Uterus (tissue), 4 donors: ENCODE measurements at places on chromosomes 3 and 15. TPM values are rescaled to one million over a fixed set of nuclear protein-coding genes. Genes with fewer than 3 reads are reported as not detected.

COL7A1 gene
- 0.88 TPM for total RNA-seq

FSIP1 gene
- 3.1 TPM for total RNA-seq

PTX3 gene
- not detected for total RNA-seq

ACSBG1 gene
- total RNA-seq: not detected

TKT gene
- total RNA-seq: 91.2 TPM

GRCh38 chr15:50911001-50911400 is 2.5 kb downstream of the AP4E1 start:
- peaks cover 10% of the 10 kb centered on the region for H3K4me1 ChIP-seq
- no peaks in the 10 kb centered on the region for H3K27me3 ChIP-seq
- peak overlapping the region; percentile 43 for H3K27ac ChIP-seq

- DNase-seq: no peak
- no peaks in the 10 kb centered on the region for H3K27me3 ChIP-seq
- H3K4me3 ChIP-seq: no peak overlapping the region
- no peaks in the 10 kb centered on the region for H3K36me3 ChIP-seq
- H3K27ac ChIP-seq: no peak overlapping the region
Measured at GRCh38 chr3:168123201-168124176, 27.8 kb upstream of the GOLIM4 start.

DNA sequence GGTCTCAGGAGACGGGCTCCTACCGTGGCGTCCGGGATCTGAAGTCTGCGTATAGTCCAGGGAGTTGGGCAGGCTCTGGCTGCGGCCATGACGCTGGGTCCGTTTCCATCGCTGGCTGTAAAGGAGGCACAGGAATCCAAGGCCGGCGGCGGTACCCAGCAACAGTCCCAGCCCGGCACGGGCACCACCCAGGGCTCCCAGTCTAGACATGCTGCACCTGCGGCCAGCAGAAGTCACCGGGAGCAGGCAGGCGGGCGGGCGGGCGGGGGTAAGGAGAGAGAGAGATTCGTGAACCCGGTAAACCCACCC is 526 bp downstream of the RMDN3 start:
- no peak for DNase-seq
- no peaks in the 10 kb centered on the region for H3K4me1 ChIP-seq

- DNase-seq: peak; percentile 59
- no peaks in the 10 kb centered on the region for H3K36me3 ChIP-seq
- peak overlapping the region; percentile 26 for H3K4me3 ChIP-seq
- H3K27me3 ChIP-seq: no peaks in the 10 kb centered on the region
- no peaks in the 10 kb centered on the region for H3K4me1 ChIP-seq
- peak overlapping the region; percentile 37 for H3K27ac ChIP-seq
Measured at GRCh38 chr15:99076555-99077308, 28.1 kb upstream of the SYNM start.

- H3K27ac ChIP-seq: no peak overlapping the region
- no peak for DNase-seq
- H3K36me3 ChIP-seq: no peaks in the 10 kb centered on the region
- H3K4me1 ChIP-seq: no peaks in the 10 kb centered on the region
- no peak overlapping the region for H3K4me3 ChIP-seq
Measured at GRCh38 chr3:171346582-171347300, 113.5 kb downstream of the TNIK start.

GRCh38 chr3:35565048-35565447 is 74.3 kb upstream of the ARPP21 start:
- H3K27ac ChIP-seq: no peak overlapping the region
- no peaks in the 10 kb centered on the region for H3K4me1 ChIP-seq
- DNase-seq: no peak

DNA sequence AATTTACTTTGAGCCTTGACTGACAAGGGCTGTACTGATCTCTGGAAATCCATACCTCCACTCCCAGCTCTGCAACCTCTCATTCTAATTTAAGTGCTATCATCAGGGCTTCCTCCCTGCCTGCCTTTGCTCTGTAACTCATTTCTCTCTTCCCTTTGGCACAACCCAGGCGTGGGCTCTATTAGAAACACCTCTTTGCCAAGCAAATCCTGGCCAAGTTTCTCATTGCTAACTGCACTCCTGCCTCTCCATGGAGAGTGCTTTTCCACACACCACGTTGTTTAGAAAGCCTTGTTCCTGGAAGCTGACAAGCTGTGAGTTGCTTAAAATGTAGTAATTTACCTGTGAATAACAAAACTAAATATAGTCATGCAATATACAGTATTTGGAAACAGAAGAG is 20.1 kb upstream of the FSTL1 start:
- H3K4me3 ChIP-seq: no peak overlapping the region
- DNase-seq: peak; percentile 54
- H3K4me1 ChIP-seq: peaks cover 3% of the 10 kb centered on the region
- H3K27ac ChIP-seq: no peak overlapping the region
- no peaks in the 10 kb centered on the region for H3K27me3 ChIP-seq

DNA sequence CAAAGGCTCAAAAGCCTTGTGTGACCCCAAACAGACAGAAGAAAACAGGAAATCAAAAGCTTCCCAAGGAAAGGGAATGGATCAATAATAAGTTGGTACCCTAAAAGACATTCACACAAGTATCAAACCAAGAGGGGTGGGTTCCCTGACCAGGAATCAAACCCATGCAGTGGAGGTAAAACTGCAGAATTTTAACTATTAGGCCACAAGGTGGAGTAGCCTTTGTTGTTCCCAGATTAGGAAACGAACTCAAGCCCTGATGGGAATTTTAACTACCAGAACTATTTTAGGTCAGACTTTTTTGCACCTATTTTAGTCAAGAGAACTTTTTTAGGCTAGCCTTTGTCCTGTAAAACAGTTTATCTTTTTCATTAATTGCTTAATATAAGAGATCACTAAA is 31.4 kb downstream of the SETMAR start:
- H3K4me3 ChIP-seq: no peak overlapping the region
- no peak for DNase-seq
- H3K27ac ChIP-seq: no peak overlapping the region
- no peaks in the 10 kb centered on the region for H3K4me1 ChIP-seq
- H3K27me3 ChIP-seq: no peaks in the 10 kb centered on the region

DNA sequence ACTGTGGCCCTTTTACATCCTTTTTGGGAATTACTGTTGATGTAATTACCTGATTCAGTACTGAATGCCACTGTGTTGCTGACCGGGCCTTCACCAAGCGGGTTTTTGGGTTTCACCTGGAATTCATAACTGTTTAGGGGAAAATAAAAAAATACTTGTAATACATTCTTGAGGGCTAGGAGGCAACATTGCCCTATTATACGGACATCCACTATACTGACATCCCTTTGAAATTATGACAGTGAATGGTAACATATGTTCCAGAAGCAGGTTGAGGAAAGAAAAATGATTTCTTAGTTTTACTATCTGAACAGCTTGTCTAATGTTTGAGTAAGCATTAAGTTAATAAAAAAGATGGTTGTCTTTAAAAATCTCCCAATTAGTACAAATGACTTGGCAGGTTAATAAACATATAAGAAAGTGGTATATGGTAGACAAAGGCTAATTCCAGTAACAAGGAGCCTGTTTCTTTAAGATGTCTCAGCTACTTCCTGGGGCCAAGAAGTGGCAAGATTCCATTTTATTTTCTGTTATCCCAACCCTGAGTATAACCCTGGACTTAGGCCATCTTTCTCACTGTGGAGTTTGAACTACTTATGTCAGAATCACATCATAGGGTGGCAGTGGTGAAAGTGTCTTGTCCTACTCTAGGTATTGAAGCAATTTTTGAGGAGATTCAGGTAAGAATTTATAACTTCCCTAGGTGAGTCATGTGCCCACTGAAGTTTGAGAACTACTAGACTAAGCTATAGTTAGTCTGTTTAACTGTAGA is 45.5 kb downstream of the TFG start:
- no peaks in the 10 kb centered on the region for H3K36me3 ChIP-seq
- H3K4me3 ChIP-seq: no peak overlapping the region
- DNase-seq: no peak
- H3K4me1 ChIP-seq: no peaks in the 10 kb centered on the region
- no peak overlapping the region for H3K27ac ChIP-seq
- H3K27me3 ChIP-seq: no peaks in the 10 kb centered on the region

DNA sequence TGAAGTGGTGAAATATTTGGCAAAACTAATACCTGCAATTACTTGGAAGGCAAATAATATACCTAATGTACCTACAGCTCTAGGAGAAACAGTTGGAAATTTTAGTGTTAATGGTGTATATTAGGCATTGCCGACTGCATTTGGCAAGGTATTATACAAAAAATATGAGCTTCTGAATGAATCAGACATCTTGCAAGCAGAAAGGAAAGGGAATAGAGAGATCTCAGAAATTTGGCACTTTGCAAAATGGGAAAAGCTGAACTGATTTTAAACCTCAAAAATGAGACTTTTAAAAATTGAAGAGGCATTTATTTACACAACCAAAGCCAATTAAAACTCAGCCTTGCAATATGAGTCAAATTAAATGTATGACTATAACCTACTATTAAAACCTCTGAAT is 40.2 kb upstream of the C15orf61 start:
- H3K36me3 ChIP-seq: no peaks in the 10 kb centered on the region
- no peaks in the 10 kb centered on the region for H3K27me3 ChIP-seq
- H3K4me1 ChIP-seq: no peaks in the 10 kb centered on the region
- no peak for DNase-seq
- H3K4me3 ChIP-seq: no peak overlapping the region

GRCh38 chr3:141349711-141350110 is 18.6 kb upstream of the ZBTB38 start:
- no peak overlapping the region for H3K27ac ChIP-seq
- H3K4me3 ChIP-seq: no peak overlapping the region
- DNase-seq: no peak
- H3K27me3 ChIP-seq: no peaks in the 10 kb centered on the region
- no peaks in the 10 kb centered on the region for H3K4me1 ChIP-seq

DNA sequence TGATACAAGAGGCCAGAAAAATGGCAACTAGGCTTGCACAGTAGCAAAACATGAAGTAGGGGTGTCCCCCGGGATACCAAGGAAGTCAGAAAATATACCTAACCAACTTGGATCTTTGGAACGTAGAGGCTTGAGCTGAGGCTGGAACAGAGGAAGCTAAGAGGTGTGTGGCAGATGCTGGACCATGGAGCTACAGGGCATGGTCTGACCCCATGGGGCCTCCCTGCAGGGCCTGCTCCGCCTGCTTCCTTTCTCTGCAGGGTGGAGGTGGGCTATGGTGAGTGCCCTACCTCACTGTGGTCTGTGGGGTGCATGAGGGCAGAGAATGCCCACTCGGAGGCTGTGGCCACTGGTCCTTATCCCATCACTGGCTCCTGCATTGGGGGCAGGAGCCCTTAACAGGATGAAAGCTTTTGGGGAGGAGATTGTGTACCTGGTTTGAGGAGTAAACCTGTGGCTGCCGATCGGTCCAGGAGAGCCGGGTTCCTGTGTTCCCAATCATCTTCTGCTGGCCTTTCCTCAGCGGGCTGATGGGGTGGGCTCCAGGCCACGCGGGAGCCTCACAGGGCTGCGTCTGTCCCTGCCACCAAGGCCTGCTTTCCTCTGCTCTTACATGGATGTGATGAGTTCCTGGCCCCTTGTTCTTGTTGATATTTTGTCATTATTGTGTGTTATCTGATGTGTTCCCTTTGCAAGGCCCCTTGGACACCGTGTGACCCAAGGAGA is 96.8 kb downstream of the OCA2 start:
- no peak for DNase-seq
- no peaks in the 10 kb centered on the region for H3K27me3 ChIP-seq
- H3K4me1 ChIP-seq: no peaks in the 10 kb centered on the region
- H3K4me3 ChIP-seq: no peak overlapping the region
- H3K36me3 ChIP-seq: no peaks in the 10 kb centered on the region
- H3K27ac ChIP-seq: no peak overlapping the region

- no peak overlapping the region for H3K4me3 ChIP-seq
- H3K36me3 ChIP-seq: no peaks in the 10 kb centered on the region
- DNase-seq: no peak
- no peaks in the 10 kb centered on the region for H3K27me3 ChIP-seq
- H3K27ac ChIP-seq: no peak overlapping the region
Measured at GRCh38 chr3:195008816-195009215, 262.1 kb downstream of the XXYLT1 start.

- no peak overlapping the region for H3K27ac ChIP-seq
- no peak for DNase-seq
- no peaks in the 10 kb centered on the region for H3K36me3 ChIP-seq
Measured at GRCh38 chr3:47964740-47965139, 51.5 kb downstream of the MAP4 start.

GRCh38 chr3:115113367-115113766 is 33.7 kb downstream of the ZBTB20 start:
- no peaks in the 10 kb centered on the region for H3K36me3 ChIP-seq
- no peak for DNase-seq
- no peaks in the 10 kb centered on the region for H3K27me3 ChIP-seq

DNA sequence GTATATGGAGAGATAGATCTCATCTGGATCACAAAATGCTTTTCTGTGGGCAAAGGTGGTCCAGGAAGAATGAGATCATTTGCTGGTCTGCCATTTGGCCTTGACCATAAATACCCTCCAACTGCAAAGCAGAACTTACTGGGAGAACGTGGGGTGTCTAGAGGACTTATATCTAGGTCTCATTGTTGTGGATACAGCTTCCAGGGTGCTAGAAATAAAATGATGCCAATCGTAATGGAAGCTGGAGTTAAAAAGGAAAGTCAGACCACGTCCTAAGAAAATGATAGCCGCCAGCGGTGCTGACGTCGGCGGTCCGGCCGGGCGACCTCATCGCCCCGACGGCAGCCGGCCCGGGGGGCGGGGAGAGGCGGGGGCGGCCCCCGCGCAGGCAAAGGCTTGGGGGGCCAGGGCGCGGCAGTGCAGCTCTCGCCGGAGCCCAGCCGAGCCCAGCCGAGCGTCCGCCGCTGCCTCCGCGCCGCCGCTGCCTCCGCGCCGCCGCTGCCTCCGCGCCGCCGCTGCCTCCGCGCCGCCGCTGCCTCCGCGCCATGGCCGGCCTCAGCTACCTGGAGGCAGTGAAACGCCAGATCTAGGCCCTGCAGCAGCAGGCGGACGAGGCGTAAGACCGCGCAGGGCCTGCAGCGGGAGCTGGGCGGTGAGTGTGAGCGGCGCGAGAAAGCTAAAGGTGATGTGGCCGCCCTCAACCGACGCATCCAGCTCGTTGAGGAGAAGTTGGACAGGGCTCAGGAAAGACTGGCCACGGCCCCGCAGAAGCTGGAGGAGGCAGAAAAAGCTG is 89.5 kb downstream of the EOMES start:
- H3K27ac ChIP-seq: peak overlapping the region; percentile 85
- H3K4me1 ChIP-seq: no peaks in the 10 kb centered on the region
- H3K27me3 ChIP-seq: no peaks in the 10 kb centered on the region

GRCh38 chr15:64112073-64112772 is 16.4 kb downstream of the SNX1 start:
- H3K36me3 ChIP-seq: no peaks in the 10 kb centered on the region
- no peaks in the 10 kb centered on the region for H3K27me3 ChIP-seq
- DNase-seq: no peak
- no peaks in the 10 kb centered on the region for H3K4me1 ChIP-seq

GRCh38 chr15:61916104-61916503 is 144.1 kb downstream of the VPS13C start:
- no peak overlapping the region for H3K27ac ChIP-seq
- no peaks in the 10 kb centered on the region for H3K27me3 ChIP-seq
- H3K36me3 ChIP-seq: no peaks in the 10 kb centered on the region
- DNase-seq: no peak
- no peaks in the 10 kb centered on the region for H3K4me1 ChIP-seq
